B cell (primary cell): ENCODE measurements at places on chromosomes 5 and 9.

GRCh38 chr5:27388755-27389154 is 350.4 kb upstream of the CDH9 start:
- no peaks in the 10 kb centered on the region for H3K4me1 ChIP-seq
- no peak overlapping the region for H3K27ac ChIP-seq
- H3K36me3 ChIP-seq, result no peaks in the 10 kb centered on the region

- H3K27me3 ChIP-seq, result no peaks in the 10 kb centered on the region
- no peaks in the 10 kb centered on the region for H3K36me3 ChIP-seq
These were observed 196.6 kb upstream of the RAD23B start for GRCh38 chr9:107086460-107086859.

GRCh38 chr9:72257814-72258213 is 107.2 kb downstream of the ZFAND5 start:
- no peaks in the 10 kb centered on the region for H3K4me1 ChIP-seq
- no peak overlapping the region for H3K27ac ChIP-seq
- H3K27me3 ChIP-seq, result no peaks in the 10 kb centered on the region
- no peak for DNase-seq

GRCh38 chr9:91422758-91423711 is 597 bp downstream of the NFIL3 start:
- peak; percentile 82 for DNase-seq

GRCh38 chr9:110340306-110340705 is 2.6 kb upstream of the TXNDC8 start:
- no peak overlapping the region for H3K4me3 ChIP-seq
- H3K27me3 ChIP-seq, result no peaks in the 10 kb centered on the region
- DNase-seq, result no peak
- H3K27ac ChIP-seq, result no peak overlapping the region
- no peaks in the 10 kb centered on the region for H3K36me3 ChIP-seq

- no peak for DNase-seq
- no peak overlapping the region for H3K27ac ChIP-seq
- no peaks in the 10 kb centered on the region for H3K27me3 ChIP-seq
- H3K4me3 ChIP-seq, result no peak overlapping the region
These were observed 424.0 kb upstream of the RGMB start for GRCh38 chr5:98349251-98349989.

DNA sequence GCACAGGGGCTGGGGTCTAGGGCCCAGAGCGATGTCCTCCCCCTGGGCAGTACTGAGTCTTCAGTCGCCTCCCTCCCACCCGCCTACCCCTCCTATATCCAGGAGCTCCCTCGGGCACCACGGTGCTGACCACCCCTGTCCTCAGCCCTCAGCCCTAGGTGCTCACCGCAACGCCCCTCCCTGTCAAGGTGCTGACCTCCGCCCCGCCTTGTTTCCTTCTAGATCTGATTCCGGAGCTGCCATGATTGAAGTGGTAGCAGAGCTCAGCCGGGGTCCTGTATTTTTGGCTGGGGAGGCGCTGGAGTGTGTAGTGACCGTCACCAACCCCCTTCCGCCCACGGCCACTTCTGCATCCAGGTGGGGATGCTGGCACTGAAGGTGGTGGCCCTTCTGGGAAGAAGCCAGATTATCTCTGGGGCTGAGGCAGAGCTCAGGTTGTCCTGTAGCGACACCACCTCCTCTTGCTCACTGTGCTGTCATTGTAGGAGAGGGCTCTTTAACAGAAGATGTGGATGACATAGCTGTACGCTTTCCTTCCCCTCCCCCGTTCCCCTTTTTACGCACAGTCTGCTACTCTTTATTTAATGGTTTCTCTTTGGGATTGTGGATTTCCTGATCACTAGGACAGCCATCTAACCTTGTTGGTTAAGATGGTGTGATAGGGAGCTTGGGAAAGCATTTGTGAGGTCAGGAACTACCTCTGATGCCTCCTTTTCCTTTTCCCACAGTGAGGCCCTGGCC is 598 bp downstream of the RGP1 start:
- DNase-seq, result peak; percentile 67
- H3K27me3 ChIP-seq, result no peaks in the 10 kb centered on the region
- peak overlapping the region; percentile 77 for H3K27ac ChIP-seq
- peaks cover 37% of the 10 kb centered on the region for H3K4me1 ChIP-seq
- peak overlapping the region; percentile 49 for H3K4me3 ChIP-seq
- peaks cover 2% of the 10 kb centered on the region for H3K36me3 ChIP-seq

DNA sequence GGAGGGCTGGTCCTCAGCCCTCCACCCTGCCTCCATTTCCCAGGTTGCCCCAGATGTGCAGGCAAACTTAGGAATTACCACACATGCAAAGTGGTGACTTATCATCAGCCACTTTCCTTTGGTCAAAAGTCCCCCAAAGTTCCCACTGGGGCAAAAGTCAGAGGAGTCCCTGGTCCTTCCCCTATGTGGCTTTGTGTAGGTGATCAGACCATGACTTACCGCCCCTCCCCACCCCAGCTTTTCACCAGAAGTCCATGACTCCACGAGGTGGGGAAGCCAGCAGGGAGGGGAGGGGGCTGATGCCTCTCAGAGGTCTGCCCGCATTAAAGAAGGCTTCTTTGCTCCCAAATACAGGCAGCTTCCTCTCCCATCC is 5.8 kb downstream of the TRAF1 start:
- no peak overlapping the region for H3K27ac ChIP-seq
- H3K4me3 ChIP-seq, result no peak overlapping the region
- no peak for DNase-seq
- peaks cover 22% of the 10 kb centered on the region for H3K4me1 ChIP-seq
- H3K27me3 ChIP-seq, result no peaks in the 10 kb centered on the region

DNA sequence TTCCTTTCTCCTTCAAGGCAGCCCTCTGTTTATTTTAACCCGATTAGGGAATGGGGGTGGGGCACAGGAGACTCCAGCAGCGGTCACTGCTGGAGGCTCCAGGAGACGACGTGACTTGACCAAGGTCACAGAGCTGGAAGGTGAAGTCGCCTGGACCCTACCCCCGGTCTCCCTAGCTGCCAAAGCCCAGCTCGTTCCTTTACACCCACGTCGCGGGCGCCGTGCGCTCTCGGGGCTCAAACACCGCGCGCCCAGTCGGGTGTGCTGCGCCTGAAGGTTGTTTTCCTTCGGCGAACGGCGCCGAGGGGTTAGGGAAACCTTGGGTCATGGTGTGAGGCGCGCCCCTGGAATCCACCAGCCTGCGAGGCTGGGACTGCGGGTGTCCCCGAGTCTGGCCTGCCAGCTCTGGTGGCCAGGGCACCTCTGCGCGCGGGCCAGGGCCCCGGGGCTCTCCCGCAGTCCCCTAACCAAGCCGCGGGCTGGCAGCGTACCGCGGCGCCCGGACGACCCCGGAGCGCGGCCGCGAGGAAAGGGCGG is 747 bp upstream of the UNC5A start:
- peaks cover 15% of the 10 kb centered on the region for H3K4me1 ChIP-seq
- DNase-seq, result peak; percentile 17
- H3K27ac ChIP-seq, result no peak overlapping the region
- no peaks in the 10 kb centered on the region for H3K36me3 ChIP-seq
- peaks cover 31% of the 10 kb centered on the region for H3K27me3 ChIP-seq
- peak overlapping the region; percentile 11 for H3K4me3 ChIP-seq

DNA sequence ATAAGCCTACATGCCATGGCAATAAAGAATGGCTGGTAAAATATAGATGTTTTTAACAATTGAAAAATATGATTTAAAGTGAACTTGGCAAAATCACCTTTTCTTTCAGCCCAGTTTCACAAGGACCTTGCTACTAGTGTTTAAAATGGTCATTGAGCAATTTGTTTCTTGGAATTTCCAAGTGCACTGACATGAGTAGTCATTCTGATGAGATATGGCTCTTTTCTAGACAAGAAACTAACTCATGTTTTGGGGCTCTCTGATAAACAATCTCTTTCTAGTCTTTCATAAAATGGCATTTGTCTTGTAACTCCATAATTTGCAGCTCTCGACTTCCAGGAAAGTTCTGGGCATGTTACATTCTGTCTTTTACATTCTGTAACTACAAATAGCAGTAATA is 176.8 kb downstream of the NR2F1-AS1 start:
- H3K4me1 ChIP-seq, result no peaks in the 10 kb centered on the region
- no peak overlapping the region for H3K4me3 ChIP-seq
- no peak overlapping the region for H3K27ac ChIP-seq
- no peaks in the 10 kb centered on the region for H3K27me3 ChIP-seq
- H3K36me3 ChIP-seq, result no peaks in the 10 kb centered on the region

DNA sequence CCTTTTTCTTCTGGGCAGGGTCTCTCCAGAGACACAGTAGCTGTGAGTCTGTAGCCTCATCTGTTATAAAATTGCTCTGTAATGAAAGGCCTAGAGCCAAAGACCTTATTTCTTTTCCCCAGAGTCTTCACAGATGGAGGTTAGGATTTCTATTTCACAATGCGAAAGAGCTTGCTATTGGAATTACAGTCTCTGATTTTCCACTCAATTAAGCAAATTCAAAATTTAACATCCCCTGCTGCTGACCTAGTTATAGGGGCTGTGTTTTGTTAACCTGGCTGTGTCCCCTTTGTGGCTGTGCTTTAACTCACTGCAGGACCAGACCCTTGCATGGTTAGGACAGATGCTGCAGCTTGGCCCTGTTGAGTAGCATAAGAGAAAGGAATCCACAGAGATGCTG is 190.3 kb upstream of the NMUR2 start:
- no peaks in the 10 kb centered on the region for H3K4me1 ChIP-seq
- H3K4me3 ChIP-seq, result no peak overlapping the region
- H3K27me3 ChIP-seq, result no peaks in the 10 kb centered on the region
- H3K36me3 ChIP-seq, result no peaks in the 10 kb centered on the region

GRCh38 chr9:130789747-130790672 is 45.0 kb upstream of the ABL1 start:
- no peak overlapping the region for H3K27ac ChIP-seq
- no peaks in the 10 kb centered on the region for H3K36me3 ChIP-seq
- no peak for DNase-seq
- no peaks in the 10 kb centered on the region for H3K4me1 ChIP-seq
- H3K27me3 ChIP-seq, result no peaks in the 10 kb centered on the region
- H3K4me3 ChIP-seq, result no peak overlapping the region
